ENCODE measurements at places on chromosomes 2 and 18.

DNA sequence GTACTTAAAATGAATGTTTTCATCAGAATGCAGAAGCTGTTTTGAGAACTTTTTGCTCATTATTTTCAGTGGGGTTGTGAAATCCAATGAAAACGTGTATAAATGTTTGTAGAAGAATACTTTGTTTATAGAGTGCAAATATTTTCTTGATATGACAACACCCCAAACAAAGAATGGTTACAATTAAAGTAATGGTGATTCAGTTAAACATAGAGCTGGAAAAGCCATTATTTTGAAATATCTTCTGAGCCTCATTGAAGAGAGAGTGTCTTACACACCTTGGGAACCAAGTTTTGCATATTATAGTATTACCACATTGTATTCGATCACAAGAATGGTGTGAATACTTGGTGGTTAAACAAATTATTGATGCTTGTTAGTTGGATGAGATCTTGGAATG is 48.7 kb downstream of the SPTBN1 start:
- DNase-seq: no peak

DNA sequence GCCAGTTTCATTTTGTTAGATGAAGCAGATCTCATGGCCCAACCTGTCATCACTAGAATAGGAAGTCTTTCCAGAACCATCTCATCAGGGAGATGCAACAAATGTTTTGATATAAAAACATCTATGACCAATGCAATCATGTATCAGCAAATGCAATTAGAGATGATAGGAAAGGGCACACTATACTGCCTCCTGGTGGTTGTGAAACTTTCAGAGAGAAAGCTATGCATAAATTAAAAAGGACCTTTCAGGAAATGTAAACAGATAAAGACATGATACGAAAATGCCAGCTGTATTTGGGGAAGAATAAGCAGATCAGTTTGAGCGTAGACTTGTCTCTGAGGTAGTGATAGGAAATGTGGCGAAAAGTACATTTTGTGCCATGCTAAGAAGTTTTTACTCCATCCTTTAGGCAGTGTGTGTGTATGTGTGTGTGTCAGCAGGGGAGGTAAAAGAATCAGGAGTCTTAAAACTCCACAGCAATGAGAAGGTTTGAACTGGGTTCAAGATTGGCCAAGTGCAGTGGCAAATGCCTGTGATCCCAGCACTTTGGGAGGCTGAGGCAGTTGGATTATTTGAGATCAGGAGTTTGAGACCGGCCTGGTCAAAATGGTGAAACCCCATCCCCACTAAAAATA is 479.3 kb downstream of the CPS1 start:
- DNase-seq: no peak

- no peak for DNase-seq
Measured at GRCh38 chr2:99552529-99552928, 62.7 kb upstream of the REV1 start.

DNA sequence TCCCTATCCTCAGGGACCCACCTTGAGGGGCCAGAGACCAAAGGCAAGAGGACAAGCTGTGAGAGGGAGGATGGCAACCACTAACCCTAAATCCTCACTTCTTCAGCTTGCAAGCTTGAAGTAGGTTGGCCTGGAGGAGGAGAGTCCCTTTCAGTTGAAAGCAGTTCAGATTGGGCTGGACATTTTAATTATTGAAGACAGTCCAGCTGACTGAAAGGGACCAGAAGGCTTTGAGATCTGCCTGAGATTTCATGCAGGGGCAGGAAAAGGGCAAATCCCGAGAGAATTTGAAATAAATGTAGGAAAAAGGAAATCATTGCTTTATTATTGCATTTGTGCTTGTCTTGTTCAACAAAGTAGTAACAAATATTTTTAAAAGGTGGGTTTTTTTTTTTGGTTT is 118.9 kb upstream of the STON1 start:
- DNase-seq: no peak

GRCh38 chr18:61734396-61734795 is 158.4 kb downstream of the RNF152 start:
- DNase-seq: no peak

DNA sequence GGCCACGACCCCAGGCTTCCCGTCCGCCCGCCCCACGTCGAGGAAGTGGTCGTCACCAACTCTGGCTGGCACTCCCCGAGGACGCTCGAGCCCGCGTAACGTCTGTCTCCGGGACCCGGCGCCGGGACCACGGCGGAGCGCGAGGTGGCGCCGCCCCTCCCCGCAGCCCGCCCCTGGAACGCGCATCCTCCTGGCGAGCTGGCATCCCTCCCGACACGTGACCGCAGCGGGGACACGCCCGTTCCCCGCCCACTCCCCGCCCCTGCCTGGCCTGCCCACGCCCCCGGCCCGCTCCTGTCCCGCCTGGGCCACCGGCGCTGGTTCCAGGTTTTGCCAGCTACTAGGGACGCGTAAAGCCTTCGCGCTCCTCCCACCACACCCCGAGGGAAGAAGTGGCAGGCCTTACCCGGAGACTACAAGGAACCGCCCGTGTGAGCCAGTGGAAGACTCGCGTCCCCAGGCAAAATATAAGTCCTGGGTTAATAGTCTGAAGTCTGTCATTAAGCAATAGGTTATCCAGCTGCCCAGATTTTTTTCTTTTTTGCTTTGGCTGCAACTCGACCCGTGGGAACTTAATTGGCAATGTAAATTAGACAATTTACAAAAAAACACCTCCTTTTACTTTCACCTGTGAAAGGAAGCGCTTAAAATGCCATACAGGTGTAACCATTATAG is at the start of gene OSBPL1A:
Gene OSBPL1A, minus strand, starts transcription at position 131 of the 675 bp plus-strand sequence. CDS start 20,291 bp downstream, outside the sequence.
- peak; percentile 49 for DNase-seq

DNA sequence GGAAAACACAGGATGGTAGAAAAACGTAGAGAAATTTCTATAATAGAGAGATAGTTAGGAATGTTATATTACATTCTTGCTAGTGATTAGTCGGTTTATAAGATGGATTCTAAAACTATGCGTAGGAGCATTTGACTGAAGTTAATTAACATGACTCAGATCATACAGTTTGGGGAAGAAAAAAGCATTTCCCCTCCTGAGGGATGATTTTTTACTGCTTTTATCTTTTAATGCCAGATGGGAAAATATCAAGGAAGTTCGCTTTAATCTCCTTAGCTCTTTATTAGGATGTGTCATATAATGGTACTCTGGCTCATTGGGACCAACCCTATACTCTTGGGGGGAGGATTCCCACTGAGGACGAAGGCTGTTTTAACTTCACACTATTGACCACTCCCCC is 502.1 kb downstream of the TGIF1 start:
- DNase-seq: no peak

DNA sequence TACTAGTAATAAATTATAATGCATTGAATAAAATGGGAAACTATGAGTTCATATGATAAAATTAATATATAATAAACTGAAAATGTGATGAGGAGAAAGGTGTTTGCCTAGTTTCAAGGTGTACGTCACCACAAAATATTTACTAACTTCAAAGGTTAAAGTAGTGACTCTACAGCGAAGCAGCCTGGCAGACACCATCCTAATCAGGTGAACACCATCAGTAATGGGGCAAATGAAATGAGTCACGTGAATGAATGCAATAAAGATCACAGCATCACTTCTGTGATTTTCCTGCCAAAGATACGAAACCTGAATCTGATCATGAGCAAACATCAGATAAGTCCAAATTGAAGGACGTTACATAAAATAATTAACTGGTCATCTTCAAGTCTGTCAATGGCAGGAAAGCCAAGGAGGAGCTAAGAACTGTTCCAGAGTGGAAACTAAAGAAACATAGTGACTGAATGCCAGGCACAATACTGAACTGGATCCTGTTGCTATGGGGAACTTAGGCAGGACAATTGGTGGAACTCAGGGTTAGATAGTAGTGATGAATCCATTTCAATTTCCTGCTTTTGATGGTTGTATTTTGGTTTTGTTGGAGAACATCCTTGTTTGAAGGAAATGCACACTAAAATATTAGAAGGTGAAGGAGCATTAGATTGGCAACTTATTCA is 12.1 kb upstream of the NOSTRIN start:
- no peak for DNase-seq

GRCh38 chr2:221573430-221574230 is 1.5 kb upstream of the EPHA4 start:
- DNase-seq: peak; percentile 69

GRCh38 chr2:223523551-223524001 is 78.6 kb downstream of the SCG2 start:
- DNase-seq: no peak

DNA sequence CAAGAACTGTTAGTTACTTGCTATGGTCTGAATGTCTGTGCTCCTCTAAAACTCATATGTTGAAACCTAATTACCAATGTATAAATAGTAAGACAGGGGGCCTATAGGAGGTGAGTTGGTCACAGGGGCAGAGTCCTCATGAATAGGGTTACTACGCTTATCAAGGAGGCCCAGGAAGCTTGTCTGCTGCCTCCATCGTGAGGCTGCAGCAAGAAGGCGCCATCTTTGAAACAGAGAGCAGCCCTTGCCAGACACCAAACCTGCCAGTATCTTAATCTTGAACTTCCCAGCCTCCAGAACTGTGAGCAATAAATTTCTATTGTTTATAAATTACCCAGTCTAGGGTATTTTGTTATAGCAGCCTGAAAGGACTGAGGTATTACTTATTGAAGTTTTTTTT is 79.1 kb downstream of the TGIF1 start:
- no peak for DNase-seq

DNA sequence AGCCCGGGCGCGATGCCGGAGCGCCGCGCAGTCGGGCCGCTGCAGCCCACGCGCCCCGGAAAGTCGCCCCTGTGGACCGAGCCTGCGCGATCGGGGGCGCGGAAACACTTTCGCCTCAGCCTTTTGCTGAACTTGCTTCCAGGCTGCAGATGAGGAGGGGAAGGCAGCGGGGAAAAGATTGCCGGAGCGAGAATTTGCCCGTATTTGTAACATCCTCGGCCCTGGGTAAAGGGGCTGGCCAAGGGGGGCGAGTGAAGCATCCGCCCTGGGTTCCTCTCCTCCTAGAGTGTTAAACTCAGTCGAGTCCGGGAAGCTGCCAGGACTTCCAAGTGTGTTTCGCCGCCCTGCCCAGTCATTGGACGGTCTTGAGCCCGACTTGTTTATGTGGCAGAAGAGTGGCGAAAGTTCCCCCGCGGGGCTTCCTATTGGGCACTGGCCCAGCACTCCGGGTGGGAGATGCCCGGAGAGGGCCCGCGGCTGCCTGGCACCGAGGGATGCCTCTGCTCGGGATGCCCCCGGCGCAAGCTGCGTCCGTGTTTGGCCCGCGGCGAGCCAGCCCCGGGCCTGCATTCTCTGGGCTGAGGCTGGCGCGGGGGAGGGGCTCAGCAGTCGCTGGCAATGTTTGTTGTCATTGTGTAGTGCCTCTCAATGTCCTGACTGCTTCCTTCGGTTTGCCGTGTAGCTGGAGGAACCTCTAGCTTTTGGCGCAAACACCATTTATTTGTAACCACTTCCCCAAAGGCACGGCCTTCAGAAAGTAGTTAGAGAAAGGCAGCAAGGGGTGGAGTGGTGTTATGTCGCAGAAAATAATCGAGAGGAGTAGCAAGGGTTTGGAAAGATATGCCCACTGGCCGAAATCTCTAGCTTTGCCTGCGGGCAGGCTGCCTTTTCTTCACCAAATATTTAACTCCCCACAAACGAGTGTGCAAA is 1.1 kb downstream of the CYBRD1 start:
- no peak for DNase-seq

DNA sequence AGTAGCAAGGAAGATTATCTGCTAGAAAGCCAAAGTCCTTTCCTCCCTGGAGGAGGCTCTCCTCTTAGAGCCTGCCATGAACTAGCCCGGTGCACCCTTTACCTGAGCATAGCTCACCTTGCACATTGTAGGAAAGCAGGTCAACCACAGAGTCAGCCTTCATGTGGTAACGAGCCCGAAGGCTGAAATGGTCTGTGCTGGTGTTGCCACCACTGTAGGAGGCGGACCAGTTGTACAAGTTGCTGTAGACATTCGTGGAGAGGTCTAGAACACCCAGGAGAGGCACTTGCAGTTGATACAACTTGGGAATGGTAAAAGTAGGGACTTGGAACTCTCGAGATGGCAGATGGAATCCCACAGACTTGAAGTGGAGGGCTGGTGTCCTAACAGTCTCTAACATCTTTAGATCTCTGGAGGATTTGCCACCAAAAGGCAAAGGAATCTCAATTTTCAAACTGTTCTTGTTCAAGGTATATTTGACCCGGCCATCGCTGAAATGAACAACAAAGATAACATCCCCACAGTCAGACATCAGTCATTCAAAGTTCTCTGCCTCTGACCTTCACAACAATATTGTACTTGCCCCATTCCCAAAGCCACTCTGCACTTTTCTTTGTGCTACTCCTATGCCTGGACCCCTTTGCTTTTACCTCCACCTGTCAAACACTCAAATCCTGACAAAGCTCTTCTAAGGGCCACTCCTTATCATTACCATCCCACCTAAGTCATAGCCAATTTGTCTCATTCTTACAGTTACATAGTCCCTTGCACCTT is 30.6 kb downstream of the APOB start:
- DNase-seq: no peak

DNA sequence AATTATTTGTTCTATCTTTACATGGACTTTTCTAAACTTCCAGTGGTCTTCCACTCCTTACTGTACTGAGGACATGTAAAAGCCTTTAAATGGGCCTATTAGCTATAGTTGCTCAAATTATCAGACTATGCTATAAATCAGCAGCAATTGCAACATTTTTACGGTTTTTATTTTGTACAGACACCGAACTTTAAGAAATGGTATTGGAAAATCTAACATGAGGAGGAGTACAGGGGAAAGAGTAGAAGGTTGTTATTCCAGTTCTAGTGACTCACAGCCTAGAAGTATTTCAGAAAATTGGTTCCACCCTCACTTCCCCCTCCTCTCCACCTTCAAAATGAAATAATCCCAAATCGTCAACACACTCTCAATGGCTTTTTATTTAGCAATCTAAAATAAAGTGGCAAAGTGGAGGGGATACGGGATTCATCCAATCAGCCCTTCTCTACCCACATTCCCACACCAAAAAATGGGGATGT is 1.1 kb downstream of the NCKAP1 start:
- DNase-seq: no peak

DNA sequence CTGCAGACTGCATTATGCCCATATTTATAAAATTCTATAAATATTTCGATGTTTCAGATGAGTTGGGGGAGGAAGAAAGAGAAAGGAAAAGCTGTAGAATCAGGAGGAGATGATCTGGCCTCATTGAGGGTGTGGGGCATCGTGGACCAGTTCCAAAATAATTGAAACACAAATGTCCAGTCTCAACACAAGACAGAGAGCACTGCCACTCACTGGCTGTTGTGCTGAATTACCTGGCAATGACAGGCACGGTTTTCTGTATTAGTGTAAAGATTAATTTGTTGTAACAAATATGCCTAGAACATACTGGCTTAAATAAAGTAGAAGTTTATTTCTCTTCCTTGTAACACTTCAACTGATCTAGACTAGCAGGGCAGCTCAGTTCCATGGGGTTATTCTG is 24.1 kb downstream of the POLE4 start:
- DNase-seq: no peak

DNA sequence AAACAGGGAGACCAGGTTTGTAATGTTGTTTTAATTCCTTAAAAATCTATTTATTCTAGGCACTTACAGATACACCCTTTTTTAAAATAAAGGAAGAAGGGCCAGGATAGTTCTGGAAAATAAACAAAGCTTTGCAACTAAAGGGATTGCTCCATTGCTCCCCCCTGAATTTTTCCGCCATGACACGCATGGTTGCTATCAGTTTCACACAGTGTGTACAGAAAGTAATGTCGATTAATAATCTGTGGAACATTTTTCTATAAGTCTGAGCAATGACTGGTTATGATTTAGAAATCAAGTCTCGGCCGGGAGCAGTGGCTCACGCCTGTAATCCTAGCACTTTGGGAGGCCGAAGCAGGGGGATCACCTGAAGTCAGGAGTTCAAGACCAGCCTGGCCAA is 90.8 kb downstream of the GAREM1 start:
- DNase-seq: no peak

GRCh38 chr18:9614401-9615279 is at the start of gene PPP4R1:
TSS of gene PPP4R1 (minus strand) at chr18:9614559. CDS start at chr18:9614484, 75 bp downstream.
- DNase-seq: peak; percentile 46
